ENCODE measurements at places on chromosomes 6 and 20.

DNA sequence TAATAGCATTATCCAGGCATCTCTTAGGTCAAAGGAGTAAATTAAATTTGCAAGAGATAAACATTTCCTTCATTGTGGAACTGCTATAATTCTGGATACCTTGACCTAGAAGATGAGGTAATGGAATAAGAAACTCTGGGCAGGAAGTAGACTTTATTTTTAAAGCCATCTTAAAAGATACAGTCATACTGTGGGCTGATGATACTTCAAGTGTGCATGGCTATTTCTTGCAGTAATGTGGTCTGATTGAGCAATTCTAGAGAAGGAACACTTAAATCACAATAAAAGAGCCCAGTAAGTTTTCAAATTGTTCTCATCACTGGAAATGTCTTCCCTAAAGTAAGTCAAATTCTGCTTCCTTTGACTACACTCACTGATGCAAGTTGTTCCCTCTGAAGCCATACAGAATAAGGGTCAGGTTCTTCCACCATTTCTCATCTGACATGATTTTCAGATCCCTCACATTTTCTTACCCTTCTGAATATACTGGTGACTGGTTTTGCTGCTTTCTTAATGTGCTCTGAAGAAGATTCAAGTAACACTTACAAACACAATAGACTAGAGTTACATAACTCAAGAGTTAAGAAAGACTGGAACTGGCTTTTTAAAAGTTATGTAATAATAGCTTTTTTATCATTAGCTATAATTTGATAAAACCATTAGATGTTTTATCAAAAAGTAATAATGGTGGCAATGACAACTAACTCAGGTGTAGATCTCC, 62.6 kb upstream of the TMEM244 start:
- no peak for DNase-seq

DNA sequence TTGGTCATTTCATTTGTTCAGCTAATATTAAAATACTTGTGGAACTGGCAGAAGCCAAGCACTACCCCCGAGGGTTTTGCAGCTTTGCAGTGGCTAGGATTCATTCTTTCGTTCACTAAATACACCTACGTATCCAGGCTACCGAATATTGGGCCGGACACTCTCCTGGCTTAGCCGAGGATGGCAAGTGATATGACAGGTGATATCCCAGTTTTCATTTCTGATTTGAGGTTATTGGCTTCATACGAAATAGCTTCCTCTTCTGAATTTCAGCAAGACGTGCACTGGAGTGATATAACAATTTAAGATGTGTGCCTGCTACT, 536 bp upstream of the MTFR2 start:
- no peak for DNase-seq

- DNase-seq: no peak
Measured at GRCh38 chr20:14800707-14801425, 463.5 kb upstream of the FLRT3 start.

DNA sequence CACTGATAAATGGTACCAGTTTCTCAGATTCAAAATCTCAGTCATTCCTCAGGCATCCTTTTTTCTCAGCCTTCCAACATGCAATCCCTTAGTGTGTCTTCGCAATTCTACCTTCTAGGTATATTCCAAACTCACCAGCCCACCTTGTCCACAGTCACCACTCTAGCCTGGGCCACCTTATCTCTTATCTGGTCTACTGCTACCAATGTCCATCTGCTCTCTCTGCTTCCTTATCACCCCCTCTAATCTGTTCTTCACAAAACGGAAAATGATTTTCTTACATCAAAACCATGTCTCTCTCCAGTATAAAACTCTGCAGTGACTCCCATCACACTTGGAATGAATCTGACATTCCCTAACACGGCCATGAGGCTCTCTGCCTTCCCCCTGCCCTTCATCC, 91.9 kb downstream of the PREP start:
- DNase-seq: no peak

- DNase-seq: no peak
Measured at GRCh38 chr6:4208158-4208557, 72.8 kb upstream of the ECI2 start.

DNA sequence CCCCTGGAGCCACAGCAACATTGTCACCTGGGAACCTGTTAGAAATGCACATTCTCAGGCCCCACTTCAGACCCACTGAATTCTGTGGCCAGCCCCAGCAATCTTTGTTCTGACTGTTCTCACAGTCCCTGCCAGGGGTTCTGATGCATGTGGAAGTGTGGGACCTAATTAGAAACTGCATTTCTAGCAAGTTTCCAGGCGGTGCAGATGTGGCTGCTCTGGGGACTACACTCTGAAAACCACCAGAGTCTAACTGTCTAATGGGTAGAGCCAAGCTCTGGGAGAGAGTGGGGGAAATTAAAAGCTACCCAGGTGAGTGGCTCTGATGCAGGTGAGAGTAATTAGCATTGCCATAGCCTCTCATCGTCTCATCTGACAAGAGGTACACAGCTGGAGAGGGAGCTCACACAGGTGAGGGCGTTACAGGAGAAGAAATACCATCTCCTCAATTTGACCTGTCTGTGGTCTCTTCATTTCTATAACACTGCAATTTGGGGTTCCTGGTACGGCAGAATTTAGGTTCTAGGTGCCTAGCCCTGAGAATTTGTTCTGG, 66.0 kb downstream of the SNX5 start:
- no peak for DNase-seq

DNA sequence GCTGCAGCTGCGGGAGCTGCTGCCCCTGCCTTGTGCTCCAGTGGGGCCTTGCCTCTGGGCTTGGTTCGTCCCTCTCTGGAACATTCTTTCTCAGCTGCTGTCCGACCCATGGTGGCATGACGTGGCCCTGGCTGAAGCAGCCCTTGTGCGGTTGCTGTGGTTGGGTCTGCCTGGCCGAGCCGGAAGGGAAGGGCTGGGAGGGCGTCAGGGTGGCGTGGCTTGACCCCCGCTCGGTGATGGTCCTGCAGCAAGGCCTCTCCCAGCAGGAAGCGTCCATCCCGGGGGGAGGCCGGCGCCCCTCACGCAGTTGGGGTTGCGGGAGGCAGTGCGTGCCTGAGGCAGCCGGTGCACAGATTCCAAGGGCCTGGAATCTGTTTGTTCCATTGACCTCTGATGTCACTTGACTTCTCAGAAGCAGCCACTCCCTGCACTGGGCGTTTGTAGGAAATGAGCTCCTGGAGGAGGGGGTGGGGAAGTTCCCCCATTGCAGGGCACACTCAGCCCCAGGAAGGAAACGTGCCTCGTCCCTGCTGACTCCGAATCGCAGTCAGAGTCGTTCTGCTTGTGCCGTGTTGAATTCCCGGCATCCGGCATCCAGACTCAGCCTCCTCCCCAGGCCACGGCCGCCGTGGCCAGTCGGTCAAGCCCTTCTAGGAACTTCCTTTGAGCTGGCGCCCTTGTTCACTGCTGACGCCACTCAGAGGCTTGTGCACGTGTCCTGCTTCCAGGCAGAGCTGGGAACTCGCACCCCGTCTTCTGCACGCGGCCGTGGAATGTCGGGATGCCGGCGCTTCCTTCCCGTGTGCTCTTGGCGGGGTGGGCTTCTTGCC, 9.7 kb upstream of the TNFRSF6B start:
- no peak for DNase-seq

- no peak for DNase-seq
Measured at GRCh38 chr20:37714978-37715672, 21.3 kb downstream of the CTNNBL1 start.

DNA sequence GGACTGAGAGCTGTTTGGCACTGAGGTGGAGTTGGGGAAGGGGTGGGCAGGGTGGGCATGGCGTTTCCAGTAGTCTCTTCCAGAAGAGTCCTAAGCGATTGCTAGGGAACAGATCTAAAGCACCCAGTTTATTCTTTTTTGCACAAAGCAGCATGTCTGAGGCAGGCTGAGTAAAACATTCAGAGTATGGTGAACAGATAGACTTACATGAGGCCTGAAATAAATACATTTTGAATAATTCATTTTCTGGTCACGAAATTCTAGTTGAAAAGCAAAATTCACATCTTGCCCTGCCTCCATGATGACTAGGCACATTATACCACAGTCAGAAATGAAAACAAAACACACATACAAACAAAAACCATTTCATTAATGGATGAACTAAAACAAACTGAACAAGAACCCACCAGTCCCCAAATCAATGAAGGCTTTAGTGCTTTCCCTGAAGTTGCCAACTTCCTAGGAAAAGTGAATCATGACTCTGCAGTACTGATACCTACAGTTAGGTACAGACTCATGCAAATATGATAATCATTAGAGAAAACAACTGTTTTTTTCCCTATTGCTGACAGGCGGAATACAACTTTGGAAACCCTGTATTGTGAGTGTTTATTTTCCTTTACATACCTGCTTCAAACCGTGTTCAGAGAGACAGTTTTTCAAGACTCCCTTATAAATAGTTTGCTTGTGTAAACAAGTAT, 702.9 kb upstream of the POU3F2 start:
- no peak for DNase-seq

- no peak for DNase-seq
Measured at GRCh38 chr6:163356324-163356723, 58.2 kb upstream of the QKI start.

DNA sequence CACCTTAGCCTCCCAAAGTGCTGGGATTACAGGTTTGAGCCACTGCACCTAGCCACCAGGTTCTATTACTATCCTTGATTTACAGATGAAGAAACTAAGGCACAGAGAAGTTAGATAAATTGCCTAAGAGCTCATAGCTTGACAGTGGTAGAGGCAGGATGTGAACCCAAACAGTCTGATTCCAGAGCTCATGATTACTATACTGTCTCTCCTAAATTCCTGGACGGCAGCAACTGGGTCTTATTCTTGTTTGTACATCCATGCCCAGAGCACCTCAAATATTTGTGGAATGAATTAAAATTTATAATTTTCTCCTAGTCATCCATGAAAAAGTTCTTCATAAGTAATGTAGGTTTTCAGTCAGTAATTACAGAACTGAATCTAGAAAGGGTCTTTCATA, 15.1 kb downstream of the PDSS2 start:
- DNase-seq: no peak

DNA sequence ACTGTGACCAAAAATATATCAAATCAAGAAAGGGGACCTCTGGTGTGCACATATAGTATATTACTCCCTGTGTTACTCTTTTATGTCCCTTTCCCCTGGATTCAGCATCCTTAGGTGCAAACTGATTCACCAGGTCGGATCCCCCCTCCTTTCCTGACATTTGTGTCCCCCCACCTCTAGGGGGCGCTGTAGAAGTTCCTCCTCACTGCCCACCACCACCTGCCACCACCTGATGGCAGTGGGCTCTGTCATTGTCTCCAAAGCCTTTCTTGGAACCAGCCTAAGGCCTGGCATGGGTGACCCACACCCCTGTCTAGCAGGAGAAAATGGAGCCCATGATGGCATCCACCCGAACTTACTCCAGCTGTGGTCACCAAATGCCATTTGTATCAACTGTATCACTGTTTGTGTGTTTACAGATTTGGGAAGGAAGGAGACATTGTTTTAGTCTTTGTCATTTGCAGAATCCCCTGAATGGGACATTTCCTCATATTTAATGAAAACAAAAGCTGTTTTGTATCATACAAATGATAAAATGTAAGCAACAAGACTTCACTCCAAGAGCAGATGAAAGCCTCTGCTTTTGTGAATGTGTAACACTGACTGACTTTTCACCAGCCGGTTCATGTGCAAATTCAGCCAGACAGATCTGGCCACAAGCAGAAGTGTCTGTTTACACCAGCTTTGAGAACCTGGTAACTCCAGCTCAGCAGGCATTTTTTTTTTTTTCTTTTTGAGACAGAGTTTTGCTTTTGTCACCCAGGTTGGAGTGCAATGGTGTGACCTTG, 66.2 kb downstream of the ARMC2 start:
- no peak for DNase-seq

GRCh38 chr20:32193996-32194395, 13.5 kb downstream of the PLAGL2 start:
- DNase-seq: no peak

DNA sequence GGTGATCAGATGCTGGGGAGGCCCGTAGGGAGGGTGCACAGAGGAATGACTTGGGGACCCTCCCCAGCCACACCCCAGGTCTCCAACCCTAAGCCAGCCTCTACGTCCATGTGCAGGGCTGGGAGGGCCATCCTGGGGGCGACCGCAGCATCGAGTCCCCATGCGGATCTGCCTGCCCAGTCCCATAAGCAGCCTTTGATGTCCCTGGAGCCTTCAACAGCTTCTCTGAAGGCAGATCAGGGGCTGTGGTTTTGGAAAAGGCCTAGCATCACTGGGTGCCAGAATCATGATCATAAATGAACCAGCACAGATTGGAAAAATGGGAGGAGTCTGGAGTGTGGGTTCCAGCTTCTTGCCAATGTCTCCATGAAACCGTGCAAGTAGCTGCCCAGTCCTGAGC, 22.9 kb downstream of the TOX2 start:
- no peak for DNase-seq

DNA sequence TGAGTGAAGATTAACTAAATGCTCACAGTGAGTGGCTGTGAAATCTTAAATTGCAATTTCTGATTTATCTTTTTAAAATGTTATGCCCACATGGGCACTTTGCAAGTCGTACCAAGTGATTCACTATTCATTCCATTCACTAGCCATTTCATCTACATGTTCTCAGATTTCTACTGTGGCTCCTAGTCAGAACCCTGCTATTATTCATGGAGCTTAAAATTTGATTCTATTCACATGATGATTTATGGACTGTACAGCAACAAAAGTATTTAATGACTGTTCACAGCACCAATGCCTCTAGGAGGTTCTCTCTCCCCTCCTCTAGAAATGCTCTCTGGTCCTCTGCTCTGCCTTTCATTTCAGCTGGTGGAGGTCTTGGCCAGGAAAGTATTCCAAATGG, 133.5 kb upstream of the MAP3K7 start:
- no peak for DNase-seq

DNA sequence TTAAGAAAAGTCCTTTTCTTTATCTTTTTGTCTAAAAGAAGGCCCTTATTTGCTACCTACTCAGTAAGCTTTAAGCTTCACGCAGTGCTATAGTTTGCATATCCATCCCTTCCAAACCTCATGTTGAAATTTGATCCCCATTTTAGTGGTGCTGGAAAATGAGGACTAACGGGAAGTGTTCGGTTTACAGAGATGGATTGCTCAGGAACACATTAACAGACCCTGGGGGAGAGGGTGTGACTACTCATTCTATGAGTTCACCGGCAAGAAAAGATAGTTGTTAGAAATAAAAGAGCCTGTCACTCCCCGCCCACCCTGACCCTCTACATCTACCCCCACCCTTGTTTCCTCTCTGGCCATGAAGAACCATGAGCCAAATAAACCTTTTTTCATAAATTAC, 546.2 kb downstream of the MEI4 start:
- no peak for DNase-seq

Measured in NCI-H345 (cell line).